ENCODE measurements at places on chromosomes 5 and 9. TPM values are rescaled to one million over a fixed set of nuclear protein-coding genes. Genes with fewer than 3 reads are reported as not detected.

- DNase-seq: no peak
These were observed 34.9 kb upstream of the B4GALT1 start for GRCh38 chr9:33202018-33202417.

DNA sequence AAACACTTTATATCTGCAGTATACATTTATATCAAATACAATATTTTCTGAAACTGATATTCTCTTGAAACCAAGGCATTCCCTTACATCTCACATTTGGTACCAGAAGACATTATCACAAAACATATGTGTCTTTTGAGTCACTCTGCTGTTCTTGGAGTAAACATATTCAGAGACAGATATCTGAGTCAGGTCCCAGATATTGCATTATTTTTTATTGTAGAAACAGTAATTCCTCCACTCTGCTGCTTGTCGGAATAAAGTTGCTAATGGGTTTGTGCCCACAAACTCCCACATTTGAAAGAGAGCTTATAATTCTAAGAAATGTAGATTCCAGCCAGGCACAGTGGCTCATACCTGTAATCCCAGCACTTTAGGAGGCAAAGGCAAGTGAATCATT, 261.1 kb upstream of the DAPK1 start:
- no peak for DNase-seq

DNA sequence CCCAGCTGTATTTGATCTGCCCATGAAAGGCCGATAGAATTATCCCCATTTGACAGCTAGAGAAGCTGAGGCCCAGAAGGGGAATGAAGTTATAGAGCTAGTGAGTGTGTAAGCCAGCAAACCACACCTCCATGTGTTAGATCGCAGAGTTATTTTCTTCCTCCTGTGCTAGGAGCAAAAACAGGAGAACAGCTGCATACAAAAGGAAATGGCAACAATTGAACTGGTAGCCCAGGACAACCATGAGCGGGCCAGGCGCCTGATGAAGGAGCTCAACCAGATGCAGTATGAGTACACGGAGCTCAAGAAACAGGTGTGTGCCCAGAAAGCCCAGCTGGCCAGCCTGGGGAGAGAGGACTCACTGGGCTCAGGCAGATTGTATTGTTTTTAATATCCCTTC, 30.4 kb downstream of the RAB14 start:
- DNase-seq: no peak

GRCh38 chr5:155872629-155873220, 454.2 kb upstream of the SGCD start:
- no peak for DNase-seq

DNA sequence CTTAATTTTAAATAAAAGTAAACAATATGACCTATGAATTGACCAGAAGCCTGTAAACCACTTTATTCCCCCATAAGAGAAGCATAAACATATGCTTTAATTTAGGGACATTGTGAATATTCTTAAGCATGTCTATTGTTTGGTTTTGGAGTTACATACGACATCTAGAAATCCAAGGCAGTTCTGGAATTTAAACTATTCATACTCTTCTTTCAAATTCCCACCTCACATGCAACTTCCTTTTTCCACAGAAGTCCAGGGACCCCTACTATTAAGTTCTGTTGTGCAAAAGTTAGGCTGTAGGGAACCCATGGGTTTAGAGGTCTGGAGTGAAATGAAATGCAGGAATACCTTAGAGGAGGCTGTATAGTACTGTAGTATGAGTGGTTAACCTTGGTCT, 2.1 kb downstream of the RIC1 start:
- DNase-seq: no peak

GRCh38 chr9:2448193-2448738, 173.3 kb upstream of the VLDLR start:
- DNase-seq: no peak

DNA sequence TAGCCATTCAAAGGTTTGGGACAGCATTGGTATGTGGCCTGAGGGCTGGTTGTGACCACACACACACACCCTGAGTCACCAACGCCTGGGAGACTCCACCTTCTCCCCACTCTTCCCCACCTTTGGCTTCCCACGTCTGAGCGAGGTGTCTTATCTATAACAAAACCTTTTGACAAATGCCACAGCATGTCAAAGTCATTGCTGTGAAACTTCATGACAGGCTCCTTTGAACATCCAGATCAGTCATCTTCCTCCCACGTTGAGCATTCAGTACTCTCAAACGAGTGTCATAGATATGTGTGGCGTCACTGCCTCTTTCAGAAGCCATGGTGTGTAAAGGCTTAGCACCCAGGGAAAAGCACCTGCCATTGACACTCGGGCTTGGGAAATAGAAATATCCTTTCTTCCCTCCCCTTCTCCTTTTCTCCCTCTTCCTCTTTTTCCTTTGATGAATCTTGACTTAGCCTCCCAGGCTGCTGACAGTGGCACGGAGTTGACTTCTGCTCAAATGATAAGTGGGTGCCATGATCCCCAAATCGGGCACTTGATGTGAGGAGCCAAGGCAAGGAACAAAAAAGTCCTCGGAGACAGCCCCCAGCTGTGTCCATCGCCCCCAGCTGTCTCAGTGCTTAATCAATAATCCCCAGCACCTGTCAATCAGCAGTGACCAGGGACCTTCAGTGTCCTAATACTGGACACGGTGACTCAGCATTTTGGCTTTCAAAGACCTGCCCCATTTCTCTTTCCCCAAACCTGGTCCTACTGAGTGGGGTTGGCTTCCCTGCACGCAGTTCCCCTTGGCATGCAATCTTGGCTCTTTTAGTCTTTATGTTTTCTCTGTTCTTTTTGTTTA, 114.8 kb downstream of the FGF18 start:
- no peak for DNase-seq

DNA sequence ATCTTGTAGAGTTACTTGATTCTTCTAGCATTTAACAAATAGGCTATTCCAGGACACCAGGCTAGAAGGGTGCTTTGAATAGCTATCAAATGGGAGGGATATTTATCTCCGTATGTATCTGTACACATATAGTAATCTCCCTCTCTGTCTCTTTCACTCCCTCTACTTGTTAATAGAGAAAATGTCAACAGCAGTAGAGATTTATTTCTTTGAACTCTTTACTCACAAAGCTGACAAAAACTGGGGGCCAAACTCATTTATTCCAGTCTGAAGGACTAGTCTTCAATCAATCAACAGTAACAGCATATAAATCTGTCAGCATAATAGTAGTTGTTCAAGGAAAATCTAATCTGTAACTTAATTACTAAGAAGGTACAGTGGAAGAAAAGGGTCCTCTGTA, 78.2 kb upstream of the FER start:
- DNase-seq: no peak

DNA sequence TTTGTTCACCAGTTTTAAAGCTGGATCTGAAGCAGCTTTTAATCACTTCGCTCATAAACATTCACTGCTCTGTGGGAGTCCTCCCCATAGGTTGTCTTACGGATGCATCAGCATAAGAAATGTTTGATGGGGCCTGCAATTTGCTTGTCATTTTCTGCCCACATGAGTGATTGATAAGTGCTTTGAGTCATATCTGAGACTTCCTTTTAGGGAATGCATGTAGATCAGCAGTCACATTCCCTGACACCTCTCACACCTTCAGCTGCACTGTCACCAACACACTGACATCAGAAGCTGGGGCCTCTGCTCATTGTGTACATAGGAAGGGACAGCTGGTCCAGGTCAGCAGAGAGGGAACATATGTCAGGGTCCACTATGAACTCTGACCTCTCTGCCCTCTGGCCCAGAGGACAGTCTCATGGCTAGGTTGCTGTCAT, 84.1 kb upstream of the SPATA31D4 start:
- no peak for DNase-seq

DNA sequence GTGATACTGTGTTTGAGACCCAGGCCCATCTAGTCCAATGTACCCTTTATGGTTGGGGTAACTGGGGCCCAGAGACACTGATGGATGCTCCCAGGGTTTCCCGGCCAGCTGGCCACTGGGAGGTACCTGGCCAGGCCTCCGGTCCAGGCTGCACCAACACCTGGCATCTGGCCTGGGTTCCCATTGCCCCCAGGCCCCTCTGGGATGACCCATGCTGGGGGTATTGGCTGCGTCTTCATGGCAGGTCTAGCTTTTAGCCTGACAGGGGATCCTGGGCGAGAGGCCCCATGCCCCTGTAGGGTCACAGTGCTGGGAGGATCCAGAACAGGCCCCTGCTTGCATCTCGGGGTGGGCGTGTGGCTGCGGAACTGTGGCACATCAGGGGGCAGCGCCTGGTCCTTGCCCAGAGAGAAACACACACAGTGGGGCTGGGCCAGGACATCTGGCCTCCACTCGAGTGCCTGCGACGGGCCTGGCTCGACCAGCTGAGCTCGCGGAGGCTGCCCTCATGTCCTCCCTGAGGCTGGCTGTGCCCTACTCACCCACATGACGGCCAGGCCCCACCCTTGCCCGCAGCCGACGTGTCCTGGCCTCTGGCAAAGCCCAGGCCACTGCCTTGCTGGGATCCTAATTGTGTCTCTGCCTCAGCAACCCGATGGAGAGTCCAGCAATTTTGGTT, 21.5 kb upstream of the COL5A1 start:
- no peak for DNase-seq

- no peak for DNase-seq
These were observed 26.2 kb downstream of the ABO start for GRCh38 chr9:133248726-133249295.

DNA sequence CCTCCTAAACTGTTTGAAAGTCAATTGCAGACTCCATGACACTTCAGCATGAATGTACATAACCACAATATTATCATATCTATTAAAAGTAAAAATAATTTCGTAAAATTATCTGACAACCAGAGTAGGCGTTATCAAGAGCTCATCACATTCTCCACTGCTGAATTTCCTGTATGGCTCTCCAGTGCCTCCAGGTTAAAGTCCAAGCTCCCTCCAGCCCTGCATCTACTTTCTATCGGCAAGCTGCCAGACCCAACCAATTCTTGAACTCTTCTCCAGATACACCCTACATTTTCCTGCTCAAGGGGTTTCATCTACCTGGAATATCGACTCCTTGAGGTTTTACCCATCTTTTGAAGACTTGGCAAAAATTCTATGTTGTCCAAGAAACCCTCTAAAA, 74.5 kb upstream of the TBC1D2 start:
- DNase-seq: no peak

DNA sequence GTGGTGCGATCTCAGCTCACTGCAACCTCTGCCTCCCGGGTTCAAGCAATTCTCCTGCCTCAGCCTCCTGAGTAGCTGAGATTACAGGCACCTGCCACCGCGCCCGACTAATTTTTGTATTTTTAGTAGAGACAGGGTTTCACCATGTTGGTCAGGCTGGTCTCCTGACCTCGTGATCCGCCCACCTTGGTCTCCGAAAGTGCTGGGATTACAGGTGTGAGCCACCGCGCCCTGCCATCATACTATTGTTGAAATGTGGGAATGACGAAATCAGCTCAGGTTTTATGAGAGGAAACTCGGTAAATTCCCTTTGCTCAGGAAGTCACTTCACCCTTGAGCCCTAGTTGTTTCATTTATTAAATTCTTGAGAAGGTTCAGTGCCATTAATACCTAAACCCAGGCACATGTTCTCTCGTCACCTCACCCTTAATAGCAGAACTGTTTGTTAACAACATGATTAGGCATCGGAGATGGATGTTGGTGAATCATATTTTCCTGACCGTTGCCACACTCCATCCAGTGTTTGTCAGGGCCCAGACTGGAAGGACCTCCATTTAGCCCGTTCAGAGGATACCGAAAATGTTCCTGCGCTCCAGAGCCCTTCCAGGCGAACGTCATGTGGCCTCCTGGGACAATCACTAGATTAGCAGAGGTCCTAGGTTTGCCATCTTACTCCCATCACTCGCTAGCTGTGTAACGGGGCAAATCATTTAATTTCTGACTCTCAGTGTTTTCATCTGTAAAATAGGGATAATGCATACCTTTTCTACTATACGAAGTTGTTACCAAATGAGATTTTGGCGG, 20.0 kb upstream of the CREBRF start:
- no peak for DNase-seq

DNA sequence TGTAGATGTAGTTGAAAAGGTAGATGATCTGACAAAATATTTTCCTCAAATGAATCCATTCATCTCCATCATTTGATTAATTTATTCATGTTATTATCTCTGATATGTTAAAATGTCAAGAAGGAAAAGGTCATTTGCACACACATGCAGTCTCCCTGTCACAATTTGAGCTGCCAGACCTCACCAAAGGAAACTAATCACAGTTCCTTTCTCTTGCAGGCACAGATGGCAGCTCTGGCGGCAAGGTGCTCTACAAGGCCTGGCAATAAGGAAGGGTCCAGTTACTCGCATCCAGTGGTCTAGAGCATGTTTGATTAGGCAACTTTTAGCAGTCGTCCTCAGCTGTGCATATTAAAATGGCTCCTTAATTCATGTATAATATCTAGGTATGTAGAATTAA, 120.1 kb downstream of the FEM1C start:
- DNase-seq: no peak

DNA sequence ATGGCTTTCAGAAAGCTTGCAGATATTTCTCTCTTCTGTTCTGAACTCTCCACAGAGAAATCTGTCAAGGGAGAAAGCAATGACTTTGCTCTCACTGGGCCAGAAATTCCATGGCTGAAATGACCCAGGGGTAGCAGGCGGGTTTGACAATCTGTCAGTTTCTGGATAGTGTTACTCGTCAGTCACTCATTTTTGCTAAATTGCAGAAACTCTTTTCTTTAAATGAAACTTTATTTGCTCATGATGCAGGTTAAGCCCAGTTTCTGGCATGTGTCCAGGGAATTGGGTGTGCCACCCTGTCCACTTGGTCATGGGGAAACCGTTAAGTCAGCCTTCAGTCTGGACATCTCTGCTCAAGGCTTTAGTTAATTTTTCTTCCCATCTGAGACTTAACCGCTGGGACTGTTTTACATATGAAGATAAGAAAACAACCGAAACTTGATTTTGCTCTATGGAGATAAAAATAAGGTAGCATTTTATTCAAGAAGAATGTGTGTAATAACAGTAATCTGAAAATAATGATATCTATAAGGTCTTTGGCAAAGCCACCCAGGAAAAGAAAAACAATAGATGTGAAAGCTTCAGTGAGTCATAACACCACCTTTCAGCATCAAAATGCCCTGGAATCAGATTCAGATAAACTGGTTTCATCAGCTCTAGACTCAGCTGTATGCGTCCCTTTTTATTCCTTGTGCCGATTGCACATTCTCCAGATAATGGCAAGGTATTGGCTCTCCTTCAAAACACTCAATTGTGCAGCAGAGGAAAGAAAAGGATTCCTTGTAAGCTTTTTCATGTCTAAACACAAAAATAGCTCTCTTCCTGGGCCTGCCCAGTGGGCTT, 308.3 kb downstream of the ZSWIM6 start:
- no peak for DNase-seq

INSL4 gene
- not detected for total RNA-seq

BTNL3 gene
- total RNA-seq: not detected

CDH10 gene
- 2.5 TPM for total RNA-seq

PROB1 gene
- total RNA-seq: not detected

GIN1 gene
- total RNA-seq: 4.6 TPM

INVS gene
- total RNA-seq: 19.5 TPM

MGAT4B gene
- total RNA-seq: 160 TPM

CCDC187 gene
- not detected for total RNA-seq

SNX30 gene
- 13.8 TPM for total RNA-seq
